ENCODE measurements at places on chromosomes 3 and 15. TPM values are rescaled to one million over a fixed set of nuclear protein-coding genes. Genes with fewer than 3 reads are reported as not detected.

GRK7 gene
- 0.11 TPM for total RNA-seq

DNA sequence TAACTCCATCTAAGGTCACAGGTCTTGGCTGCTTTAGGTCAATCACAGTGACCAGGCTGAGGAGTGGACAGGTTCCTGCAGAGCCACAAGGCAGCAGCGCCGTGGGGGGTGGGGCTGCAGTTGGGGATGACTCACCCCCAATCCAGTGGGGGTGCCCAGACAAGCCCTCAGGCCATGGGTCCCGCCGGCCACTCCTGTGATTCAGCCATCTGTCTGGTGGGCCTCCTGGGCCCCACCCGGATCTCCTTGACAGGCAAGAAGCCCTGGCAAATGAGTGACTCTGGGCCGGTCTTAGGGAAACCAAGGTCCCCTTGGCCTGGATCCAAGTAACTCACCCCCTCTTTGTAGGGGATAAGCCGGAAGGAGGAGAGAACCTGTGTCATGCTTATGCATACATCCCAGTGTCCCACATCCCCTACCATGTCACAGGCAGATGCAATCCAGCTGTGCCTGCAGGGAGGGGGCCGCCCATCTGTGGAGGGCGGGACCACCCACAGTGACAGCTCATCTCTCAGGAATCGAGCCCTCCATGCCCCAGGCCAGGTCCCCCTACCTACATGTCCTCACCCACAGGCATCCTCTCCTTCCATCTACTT lies 495 bp upstream of the COL7A1 start:
- no peak for DNase-seq

DNA sequence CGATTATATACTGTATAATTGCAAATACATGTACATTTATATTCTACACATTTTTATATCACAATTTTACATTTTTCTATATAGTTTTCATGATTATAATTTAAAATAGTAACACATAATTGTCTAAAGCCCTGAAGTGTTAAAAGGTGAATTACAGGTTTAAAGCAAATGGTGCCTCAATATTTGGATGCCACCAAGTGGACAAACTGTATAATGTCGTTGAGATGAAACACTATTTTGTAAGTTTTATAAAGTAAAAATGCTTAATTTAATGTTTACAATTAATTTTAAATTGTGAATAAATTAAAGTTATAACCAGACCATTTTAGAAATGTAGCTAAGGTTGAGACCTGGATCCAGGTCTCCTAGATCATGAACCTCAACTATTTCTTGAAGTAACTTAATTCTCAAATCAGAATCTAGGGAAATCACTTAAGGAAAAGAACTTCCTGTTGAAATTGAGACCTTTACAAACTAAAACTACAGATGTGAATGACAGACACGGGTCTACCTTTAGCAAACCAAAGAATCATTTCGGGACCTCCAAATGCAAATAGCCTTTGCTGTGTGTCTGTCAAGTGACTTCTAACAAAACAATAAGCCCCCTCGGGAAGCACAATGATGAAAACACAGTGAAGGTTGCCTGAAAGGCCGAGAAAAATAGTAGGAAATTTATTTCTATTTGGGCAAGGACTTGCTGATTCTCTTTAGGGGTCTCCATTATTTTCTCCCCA lies 37.8 kb downstream of the EHHADH start:
- DNase-seq, result no peak

- no peak for DNase-seq
Observed at GRCh38 chr3:61562042-61562720, 810 bp downstream of the PTPRG start.

GRCh38 chr3:123651449-123652341 lies 66.8 kb upstream of the HACD2 start:
- no peak for DNase-seq

GRCh38 chr3:174132006-174132405 lies 727.1 kb upstream of the NAALADL2 start:
- DNase-seq, result no peak

- DNase-seq, result no peak
Observed at GRCh38 chr3:15081960-15082664, 16.8 kb downstream of the RBSN start.

GRCh38 chr3:53075743-53076140 lies 29.9 kb upstream of the SFMBT1 start:
- DNase-seq, result no peak

DNA sequence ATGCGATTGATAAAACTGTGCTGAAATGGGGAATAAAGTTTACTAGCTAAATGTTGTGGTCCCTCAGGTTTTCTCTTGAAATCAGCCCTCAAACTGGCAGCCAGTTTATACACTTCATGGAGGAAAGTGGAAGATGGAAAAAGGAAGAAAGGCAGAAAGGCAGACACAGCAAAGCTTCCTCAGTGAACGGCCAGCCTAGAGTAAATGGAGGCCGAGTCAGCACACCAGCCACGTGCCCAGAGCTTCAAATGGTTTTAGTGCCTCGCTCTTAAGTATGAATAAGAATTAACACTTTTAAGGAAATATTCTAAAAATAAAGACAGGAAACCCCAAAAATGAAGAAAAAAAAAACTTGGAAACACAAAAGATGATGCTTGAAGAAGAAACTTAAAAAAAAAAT lies 48.3 kb downstream of the GNB4 start:
- DNase-seq, result no peak

DNA sequence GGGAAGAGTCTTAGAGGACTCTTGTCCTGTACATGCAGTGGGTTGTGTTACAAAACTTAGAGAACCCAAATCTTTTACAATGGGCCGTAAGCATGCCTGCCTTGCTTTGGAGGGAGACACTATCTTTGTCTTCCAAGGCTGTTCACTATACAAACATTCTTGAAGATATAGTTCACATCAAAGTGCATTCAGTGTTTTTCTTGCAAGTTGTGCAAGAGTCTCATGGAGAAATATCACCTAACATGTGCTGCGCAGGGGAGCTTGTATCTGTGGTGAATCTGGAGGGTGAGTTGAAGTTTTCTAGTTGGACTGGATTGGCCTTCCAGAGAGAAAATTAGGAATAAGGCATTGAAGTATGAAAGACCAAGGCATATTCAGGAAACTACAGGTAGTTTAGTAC lies 7.8 kb upstream of the PRTG start:
- DNase-seq, result no peak

TRPM1 gene
- not detected for total RNA-seq

GRCh38 chr3:39388741-39389248 lies 5.6 kb downstream of the SLC25A38 start:
- no peak for DNase-seq

GRCh38 chr15:74788683-74789151 lies 6.8 kb downstream of the CSK start:
- no peak for DNase-seq

MED12L gene
- 13.5 TPM for total RNA-seq

DNA sequence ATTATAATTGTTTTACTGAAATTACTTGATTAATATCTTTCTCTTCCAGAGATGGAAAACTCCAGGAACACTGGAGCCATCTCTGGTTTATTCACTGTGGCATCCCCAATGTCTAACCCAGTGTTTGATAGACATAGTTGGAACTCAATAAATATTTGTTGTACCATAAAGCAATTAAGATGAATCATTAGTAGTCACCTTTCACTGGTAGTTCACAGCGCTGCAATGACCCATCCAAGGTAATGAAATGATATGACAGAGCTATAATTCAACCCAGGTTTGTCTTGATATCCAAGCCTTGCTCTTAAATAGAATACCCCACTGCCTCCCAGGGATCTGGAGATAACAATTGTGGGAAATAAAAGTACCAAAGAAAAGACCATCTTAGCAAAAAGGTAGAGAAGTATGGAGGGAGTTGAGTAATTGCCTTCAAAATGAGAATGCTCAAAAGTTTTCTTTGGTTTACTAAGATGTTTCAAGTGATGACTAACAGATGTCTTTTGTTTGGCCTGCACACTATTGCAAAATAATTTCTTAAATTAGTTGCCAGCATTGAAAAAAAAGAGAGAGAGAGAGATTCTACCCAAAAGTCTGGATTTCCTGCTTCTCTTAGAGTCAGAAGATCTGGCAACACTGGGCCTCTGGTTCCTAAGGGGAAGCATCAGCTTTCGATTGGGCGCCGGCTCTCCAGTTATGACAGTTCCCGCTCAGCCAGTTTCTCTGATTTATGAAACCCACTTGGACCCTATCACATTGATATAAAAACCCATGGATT lies 348.5 kb downstream of the ERC2 start:
- no peak for DNase-seq

- DNase-seq, result no peak
Observed at GRCh38 chr15:56782306-56782705, 49.0 kb upstream of the ZNF280D start.

DNA sequence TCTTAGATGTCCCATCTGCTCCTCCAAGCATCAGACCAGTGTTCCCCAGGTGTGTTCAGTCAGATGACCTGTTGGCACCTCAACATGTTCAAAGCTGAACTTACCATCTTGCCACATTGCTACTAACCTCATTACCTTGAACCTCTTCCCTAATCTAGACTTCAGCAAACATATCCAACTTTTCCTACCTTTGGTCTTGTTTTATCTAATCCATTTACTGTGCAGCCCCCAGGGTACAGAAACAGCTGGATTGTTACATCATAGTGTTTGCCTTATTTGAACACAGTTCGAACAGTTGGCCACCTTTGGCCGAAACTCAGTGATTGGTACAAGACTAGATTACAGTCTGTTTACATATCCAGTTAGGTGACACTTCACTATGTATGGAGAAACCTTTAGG lies 36.1 kb upstream of the MCF2L2 start:
- DNase-seq, result no peak

DNA sequence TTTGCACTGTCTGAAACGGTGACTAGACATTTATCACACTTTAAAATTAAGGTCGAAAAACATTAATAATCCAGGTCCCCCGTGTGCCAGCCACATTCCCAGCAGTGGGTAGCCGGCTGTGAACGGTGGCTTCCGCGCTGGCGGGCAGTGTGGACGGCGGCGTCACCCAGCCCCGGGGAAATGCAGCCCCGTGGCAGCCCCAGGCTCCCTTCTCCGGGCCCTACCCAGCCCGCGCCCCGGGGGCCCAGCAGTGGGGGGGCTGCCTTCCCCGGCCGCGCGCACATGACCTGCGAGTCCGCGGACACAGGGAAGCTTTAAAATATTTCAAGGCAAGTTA lies 25.3 kb downstream of the GABRA5 start:
- DNase-seq, result no peak

ST3GAL6 gene
- 11.1 TPM for total RNA-seq

GRCh38 chr15:51085764-51086163 lies 8.9 kb downstream of the TNFAIP8L3 start:
- no peak for DNase-seq

DNA sequence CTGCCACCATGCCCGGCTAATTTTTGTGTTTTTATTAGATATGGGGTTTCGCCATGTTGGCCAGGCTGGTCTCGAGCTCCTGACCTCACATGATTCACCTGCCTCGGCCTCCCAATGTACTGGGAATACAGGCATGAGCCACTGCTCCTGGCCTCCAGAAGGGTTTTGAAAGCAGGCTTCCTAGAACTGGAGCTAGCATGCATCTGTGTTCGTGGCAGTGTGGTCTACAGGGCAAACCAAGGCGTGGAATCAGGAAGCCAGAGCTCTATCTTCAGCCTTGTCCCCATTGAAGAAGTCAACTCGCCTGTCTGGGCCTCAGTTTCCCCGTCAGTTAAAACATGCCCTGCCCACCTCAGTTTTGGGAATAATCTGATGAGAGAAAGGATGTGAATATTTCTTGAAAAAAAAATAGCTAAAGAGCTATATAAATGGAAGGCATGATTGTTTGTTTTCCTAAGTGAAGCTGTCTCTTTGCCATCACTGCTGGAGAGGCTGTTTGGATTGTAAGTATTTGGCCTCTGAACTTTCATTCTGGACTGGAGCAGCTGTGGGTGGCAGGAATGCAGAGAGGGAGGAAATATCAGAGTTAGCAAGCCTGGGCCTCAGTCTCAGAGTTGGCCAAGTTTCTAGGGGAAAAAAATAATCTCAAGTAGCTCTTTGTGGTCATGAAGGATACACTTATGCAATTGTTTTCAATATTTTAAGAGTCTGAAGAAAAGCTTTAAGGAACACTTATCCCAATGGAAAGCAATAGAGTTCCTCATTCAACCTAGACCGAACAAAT lies 36.5 kb upstream of the UACA start:
- no peak for DNase-seq

GREM1 gene
- 2.1 TPM for total RNA-seq

DNA sequence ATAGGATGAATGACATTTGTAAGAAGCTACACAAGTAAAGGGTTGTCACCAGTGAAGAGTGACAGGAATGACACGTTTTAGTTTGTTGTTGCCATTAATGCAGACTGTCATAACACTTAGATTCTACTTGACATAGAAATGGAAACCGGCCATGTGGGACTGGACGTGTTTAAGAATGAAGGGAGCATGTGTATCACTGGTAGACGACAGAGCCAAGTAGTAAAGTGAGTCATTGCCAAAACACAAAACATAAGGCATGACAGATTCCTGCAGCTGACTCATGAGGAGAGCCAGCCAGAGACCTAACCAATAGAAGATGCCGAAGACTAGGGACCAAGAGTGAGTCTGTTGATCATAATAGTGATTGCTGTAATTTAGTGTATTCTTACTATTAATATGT lies 106.2 kb upstream of the PLAAT1 start:
- DNase-seq, result no peak

ARHGEF26 gene
- 6.2 TPM for total RNA-seq

DNA sequence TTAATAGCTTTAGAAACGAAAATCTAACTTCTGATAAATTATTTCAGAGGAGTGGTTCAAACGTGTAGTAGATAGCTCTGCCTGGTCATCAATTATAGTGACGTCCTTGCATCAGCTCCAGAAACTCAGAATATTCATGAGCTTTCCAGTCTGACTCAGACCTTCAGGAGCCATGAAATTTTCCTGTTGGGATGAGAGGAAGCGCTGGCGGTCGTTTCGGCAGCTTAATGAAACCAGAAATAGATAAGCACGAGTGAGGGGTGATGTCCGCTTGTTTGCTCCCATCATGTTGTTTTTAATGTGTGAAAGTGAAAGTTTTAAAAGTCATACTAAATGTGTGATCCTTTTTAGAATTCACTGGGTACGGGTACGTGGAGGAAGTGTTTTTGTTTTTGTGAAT lies 141.1 kb downstream of the PGPEP1L start:
- DNase-seq, result no peak

KIF7 gene
- total RNA-seq, result 26.6 TPM

Data from mesothelial cell of epicardium (in vitro differentiated cells).